ENCODE measurements at places on chromosomes 3 and 15.
A peak's percentile ranks its signal among the peaks of the same experiment; 100 is the strongest.

DNA sequence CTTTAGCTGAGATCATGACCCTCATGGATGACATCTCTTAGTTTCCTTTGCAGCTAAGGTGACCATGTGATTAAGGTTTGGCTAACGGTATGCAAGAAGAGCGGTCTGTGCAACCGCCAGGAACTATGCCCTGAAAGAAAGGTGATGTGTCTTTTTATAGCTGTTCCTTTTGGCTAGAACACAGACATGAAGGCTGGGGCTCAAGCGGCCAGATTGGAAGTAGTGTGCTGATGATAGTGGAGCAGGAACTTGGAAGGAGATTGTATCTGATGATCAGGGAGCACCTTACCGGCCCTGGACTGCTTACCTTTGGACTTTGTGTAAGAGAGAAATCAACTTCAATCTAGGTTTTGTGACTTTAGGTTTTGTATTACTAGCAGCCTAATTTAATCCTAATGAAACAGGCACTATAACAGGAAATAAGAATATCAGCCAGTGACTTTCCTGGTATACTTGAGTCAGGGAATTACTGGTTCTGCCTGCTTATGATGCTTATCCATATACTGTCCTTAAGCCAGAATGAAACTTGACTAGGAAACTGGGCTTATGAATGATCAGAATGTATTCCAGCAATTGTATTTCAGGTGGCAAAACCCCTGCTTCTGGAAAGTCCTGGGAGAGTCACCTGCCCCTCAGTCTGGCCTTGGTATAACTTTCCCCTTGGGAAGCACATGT, 164.3 kb upstream of the LRIG1 start:
- DNase-seq: no peak

- no peak for DNase-seq
Measured at GRCh38 chr3:46974421-46975171, 1.9 kb downstream of the CCDC12 start.

DNA sequence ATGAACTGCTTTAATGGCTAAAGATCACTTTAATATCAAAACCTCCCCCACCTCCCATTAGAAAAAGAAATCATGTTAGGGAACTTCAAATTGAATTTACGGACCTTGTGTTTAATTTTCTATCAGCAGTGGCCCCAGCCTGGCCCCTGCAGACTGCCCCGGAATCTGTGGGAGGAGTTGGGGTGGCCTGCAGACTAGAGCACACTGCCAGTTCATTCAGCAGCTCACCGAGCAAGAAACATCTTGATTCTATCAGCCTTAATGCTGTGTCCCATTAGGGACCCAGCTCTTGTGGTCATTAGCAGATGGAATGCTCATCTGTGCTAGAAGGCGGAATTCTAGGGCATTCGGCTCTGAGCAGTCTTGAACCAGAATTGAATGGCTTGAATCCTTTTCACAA, 54.2 kb downstream of the FLNB start:
- peak; percentile 28 for DNase-seq

GRCh38 chr3:98548544-98548943, 16.8 kb downstream of the GPR15 start:
- no peak for DNase-seq

Measured in spinal cord (tissue), 10 donors.